Activated CD4-positive, alpha-beta T cell treated with anti-CD3 and anti-CD28 coated beads, Interleukin-2, amount 10 ng/mL, durations not matched to agents 24 days and 14 days (primary cell): ENCODE measurements at places on chromosomes 11 and 22. TPM values are rescaled to one million over a fixed set of nuclear protein-coding genes. Genes with fewer than 3 reads are reported as not detected.

Gene TRIM29
- not detected in 2 replicates for total RNA-seq

DNA sequence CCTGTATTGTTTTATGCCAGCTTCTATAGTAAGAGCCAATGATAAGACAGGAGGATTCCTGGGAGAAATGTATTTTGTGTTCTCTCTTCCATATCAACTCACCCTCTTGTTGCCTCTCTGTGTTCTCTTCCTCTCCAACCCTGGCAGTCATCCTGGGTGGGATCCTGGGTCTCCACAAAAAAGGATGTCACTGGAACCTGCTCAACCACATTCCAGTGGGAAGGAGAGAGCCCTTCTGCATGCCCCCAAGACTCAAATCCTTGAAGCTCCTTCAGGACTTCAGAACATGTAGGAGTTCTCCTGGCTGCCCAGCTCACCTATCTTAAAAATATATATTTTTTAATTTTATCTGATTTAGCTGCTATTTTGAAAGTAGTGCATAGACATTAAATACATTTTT lies 26.1 kb downstream of the APOL6 start:
- H3K27me3 ChIP-seq: no peaks in the 10 kb centered on the region
- no peak overlapping the region for H3K27ac ChIP-seq
- no peak overlapping the region for H3K4me3 ChIP-seq
- peaks cover 8% of the 10 kb centered on the region for H3K4me1 ChIP-seq
- DNase-seq: no peak

Gene PLAAT3
- total RNA-seq: 2.1 and 3.1 TPM in 2 replicates

DNA sequence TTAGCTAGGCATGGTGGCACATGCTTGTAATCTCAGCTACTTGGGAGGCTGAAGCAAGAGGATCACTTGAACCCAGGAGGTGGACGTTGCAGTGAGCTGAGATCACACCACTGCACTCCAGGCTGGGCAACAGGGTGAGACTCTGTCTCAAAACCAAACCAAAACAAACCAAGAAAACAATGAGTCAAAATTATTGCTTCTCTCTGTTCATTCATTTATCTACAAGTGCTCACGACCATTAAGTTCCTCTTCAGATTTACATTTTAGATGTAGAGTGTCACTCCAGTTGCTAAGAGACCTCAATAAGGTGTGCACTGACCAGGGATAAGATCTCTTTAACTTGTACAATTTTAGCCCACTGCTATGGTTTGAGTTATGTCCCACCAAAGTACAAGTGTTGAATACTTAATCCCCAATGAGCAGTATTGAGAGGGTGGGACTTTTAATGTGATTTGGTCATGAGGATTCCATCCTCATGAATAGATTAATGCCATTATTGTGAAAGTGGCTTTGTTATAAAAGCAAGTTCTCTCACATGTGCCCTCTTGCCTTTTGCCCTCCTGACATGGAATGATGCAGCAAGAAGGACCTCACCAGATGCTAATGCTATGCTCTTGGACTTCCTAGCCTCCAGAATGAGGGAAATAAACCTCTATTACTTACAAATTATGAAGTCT lies 7.8 kb downstream of the HNRNPUL2 start:
- peaks cover 66% of the 10 kb centered on the region for H3K4me1 ChIP-seq
- no peaks in the 10 kb centered on the region for H3K27me3 ChIP-seq
- H3K27ac ChIP-seq: peak overlapping the region; percentile 37
- H3K4me3 ChIP-seq: no peak overlapping the region

DNA sequence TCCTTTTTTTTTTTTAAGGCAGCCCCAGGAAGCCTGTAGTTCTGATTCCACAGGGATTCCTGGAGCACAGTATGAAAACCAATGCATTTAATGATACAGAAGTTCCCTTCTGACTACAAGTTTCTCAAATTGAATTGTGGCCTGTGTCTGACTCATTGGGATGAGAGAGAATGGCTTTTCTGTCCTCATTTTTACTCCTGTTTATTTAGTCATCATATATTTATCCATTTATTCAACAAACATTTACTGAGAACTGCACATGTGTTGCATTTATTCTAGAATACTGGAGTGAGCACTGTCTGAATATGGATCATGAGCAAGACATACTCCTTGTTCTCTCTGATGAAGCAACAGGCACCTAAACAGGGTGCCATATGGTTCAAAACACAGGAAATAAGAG lies 231.2 kb downstream of the NTM start:
- no peaks in the 10 kb centered on the region for H3K36me3 ChIP-seq
- no peaks in the 10 kb centered on the region for H3K4me1 ChIP-seq
- H3K27me3 ChIP-seq: no peaks in the 10 kb centered on the region
- no peak overlapping the region for H3K4me3 ChIP-seq
- H3K27ac ChIP-seq: no peak overlapping the region

GRCh38 chr22:45216133-45217003 lies 24.3 kb downstream of the KIAA0930 start:
- no peak overlapping the region for H3K4me3 ChIP-seq
- H3K27ac ChIP-seq: no peak overlapping the region
- no peak for DNase-seq
- H3K4me1 ChIP-seq: peaks cover 6% of the 10 kb centered on the region

GRCh38 chr11:132564091-132564885 lies 968.0 kb downstream of the OPCML start:
- H3K4me3 ChIP-seq: no peak overlapping the region
- H3K36me3 ChIP-seq: no peaks in the 10 kb centered on the region

DNA sequence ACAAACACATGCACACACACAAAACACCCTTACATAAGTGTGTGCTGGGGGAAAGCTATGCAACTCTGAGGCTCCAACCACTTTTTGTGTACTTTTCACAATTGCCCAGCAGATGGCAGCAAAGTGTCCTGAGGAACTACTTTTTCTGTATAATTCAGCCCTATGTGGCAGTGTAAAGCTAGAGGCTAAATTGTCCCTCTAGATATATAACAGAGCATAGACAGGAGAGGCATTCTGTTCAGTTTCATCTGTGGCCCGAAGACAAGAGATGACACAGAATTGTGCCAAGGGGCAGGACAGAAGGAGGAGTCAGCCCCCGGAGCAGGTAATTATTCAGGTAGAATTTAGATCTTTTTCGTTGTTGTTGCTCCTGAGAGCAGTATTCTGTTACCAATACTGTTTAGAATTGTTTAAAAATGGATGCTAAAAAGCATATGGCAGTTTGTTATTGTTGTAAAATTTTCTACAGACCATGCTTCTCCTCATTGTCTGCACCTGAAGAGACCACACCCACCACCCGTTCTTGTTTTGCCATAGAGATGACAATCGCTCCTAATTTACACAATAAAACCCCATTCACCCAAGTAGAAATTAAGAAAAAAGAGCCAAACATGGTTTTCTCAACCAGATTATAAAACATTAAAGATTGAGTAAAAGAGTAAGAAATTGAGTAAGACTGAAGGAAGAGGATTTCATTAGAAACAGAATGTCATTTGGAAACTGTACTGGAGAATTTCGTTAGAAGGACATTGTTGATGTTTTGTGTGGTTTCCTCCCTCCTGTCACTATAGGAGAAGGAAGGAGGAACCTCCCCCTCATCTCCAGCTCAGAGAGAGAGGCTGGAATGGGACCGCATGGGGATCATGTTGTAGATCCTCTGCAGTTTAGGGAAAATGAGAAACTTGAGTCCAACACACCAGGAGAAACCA lies 14.5 kb upstream of the MS4A7 start:
- DNase-seq: peak; percentile 88
- H3K27me3 ChIP-seq: peaks cover 8% of the 10 kb centered on the region
- H3K27ac ChIP-seq: no peak overlapping the region

Gene HBE1
- total RNA-seq: not detected in 2 replicates

- peak; percentile 43 for DNase-seq
- H3K27me3 ChIP-seq: peaks cover 7% of the 10 kb centered on the region
- no peak overlapping the region for H3K27ac ChIP-seq
- no peaks in the 10 kb centered on the region for H3K36me3 ChIP-seq
- H3K4me1 ChIP-seq: peaks cover 2% of the 10 kb centered on the region
These were observed 39.1 kb upstream of the PRAME start for GRCh38 chr22:22598144-22598543.

Gene OR6T1
- not detected in 2 replicates for total RNA-seq

- peak overlapping the region; percentile 17 for H3K27ac ChIP-seq
- peak overlapping the region; percentile 72 for H3K4me3 ChIP-seq
- H3K27me3 ChIP-seq: peaks cover 62% of the 10 kb centered on the region
- peak; percentile 88 for DNase-seq
- peaks cover 26% of the 10 kb centered on the region for H3K4me1 ChIP-seq
- H3K36me3 ChIP-seq: peaks cover 1% of the 10 kb centered on the region
These were observed 1.9 kb downstream of the CHRM4 start for GRCh38 chr11:46389450-46390330.

Gene INS
- total RNA-seq: not detected in 2 replicates

GRCh38 chr11:122120096-122120495 lies 4.1 kb upstream of the BLID start:
- no peak overlapping the region for H3K4me3 ChIP-seq
- H3K36me3 ChIP-seq: no peaks in the 10 kb centered on the region
- H3K4me1 ChIP-seq: no peaks in the 10 kb centered on the region
- DNase-seq: no peak
- no peaks in the 10 kb centered on the region for H3K27me3 ChIP-seq

Gene MRPL48
- 67.2 and 69.0 TPM in 2 replicates for total RNA-seq

DNA sequence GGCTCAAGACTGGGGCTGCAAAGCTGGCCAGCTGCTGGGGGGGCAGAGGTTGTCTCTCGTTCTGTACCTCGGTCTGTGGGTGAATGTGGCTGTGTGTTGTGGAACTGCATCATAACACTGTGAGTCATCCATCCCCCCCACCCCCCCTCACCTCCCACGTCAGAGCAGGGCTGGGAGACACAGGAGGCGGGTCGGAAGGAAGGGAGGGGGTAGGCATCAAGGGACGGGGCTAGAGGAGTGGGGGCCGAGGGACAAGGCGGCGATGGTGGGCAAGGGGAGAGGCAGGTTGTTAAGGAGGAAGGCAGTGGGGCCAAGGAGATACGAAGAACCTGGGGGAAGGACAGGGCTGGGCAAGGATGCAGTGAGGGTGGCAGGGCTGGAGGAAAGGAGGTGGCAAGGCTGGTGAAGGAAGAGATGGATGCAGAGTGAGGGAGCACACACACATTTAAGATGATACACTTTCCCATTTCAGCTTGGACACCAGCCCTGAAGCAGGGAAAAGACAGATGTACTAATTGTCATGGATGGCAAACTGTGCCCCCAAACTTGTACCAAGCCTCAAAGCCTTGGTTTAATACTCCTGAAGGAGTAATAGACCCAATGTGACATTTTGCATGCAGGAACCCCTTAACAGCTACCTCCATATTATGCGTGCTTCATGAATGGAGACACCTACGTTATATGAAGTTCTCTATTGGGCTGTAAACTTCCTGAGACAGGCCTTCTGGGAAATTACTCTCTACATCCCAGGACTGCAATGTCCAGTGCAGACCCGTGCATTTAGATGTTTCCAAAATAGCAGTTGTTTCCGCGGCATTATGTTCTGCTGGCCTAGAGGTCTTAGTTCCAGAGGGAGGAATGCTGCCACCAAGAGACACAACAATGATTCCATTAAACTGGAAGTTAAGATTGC lies at the start of gene YPEL4:
TSS of gene YPEL4 (minus strand) at position 87 of the 913 bp plus-strand sequence. CDS start 2,805 bp downstream, outside the sequence.
- peak; percentile 88 for DNase-seq
- peaks cover 34% of the 10 kb centered on the region for H3K27me3 ChIP-seq
- peaks cover 49% of the 10 kb centered on the region for H3K4me1 ChIP-seq
- peak within 1 kb of the TSS; percentile 86 for H3K4me3 ChIP-seq
- H3K36me3 ChIP-seq: no peaks in the 10 kb centered on the region

Gene TSPAN18
- 1.4 and 1.5 TPM in 2 replicates for total RNA-seq

GRCh38 chr11:9765320-9766101 lies 101.6 kb downstream of the SWAP70 start:
- no peak overlapping the region for H3K4me3 ChIP-seq
- H3K27me3 ChIP-seq: no peaks in the 10 kb centered on the region
- H3K27ac ChIP-seq: no peak overlapping the region

DNA sequence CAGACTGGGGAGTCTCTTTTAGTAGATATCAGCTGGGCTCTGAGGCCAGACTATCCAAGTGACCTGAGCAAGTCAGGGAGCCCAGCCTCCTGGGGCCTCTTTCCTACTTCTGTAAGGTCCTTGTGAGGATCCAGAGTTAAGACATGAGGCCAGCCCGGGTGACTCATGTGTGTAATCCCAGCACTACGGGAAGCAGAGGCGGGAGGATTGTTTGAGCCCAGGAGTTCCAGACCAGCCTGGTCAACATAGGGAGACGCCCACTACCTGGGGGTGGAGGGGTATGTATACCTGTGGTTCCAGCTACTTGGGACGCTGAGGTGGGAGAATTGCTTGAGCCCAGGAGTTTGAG lies 36.9 kb upstream of the POLA2 start:
- DNase-seq: no peak
- peak overlapping the region; percentile 85 for H3K4me3 ChIP-seq
- peaks cover 9% of the 10 kb centered on the region for H3K4me1 ChIP-seq
- no peaks in the 10 kb centered on the region for H3K36me3 ChIP-seq

DNA sequence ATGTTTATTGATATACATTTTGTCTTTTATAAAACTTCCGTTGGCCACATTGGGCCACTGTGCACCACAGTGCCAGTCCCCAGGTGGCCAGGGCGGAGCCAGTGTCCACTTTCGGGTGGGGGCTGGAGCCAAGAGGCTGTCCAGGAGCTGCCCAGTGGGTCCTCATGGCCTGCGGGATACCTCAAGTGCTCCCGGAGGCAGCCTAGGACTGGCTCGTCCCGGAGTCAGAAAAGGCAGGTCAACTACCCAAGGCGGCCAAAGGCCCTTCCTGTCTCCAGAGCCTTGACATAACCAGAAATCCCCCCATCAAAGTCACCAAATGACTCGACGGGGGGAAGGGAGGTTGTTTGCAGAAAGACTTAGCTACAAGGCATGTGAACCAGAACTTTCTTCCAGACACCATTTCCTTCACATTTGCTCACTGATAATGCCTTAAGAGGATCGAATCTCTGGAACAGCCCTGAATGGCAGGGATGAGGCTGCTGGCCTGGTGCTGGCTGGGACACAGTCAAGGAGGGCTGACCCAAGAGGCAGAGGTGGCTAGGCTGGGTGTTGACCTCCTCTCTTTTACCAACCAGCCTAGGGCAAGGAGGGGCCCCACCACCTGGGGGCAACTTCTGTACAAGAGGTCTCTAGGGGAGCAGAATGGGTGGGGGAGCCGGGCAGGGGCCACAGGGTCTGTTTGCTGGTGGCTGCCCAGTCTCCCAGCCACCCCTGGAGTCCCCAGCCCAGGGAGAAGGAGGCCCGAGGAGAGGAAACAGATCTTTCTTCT lies 8.4 kb downstream of the MRGPRF start:
- H3K4me1 ChIP-seq: no peaks in the 10 kb centered on the region
- no peaks in the 10 kb centered on the region for H3K36me3 ChIP-seq
- H3K4me3 ChIP-seq: no peak overlapping the region
- no peak for DNase-seq

GRCh38 chr11:86162239-86162638 lies 82.3 kb upstream of the EED start:
- peaks cover 16% of the 10 kb centered on the region for H3K4me1 ChIP-seq
- peaks cover 3% of the 10 kb centered on the region for H3K27me3 ChIP-seq
- no peak overlapping the region for H3K4me3 ChIP-seq
- DNase-seq: no peak
- no peak overlapping the region for H3K27ac ChIP-seq
- no peaks in the 10 kb centered on the region for H3K36me3 ChIP-seq

DNA sequence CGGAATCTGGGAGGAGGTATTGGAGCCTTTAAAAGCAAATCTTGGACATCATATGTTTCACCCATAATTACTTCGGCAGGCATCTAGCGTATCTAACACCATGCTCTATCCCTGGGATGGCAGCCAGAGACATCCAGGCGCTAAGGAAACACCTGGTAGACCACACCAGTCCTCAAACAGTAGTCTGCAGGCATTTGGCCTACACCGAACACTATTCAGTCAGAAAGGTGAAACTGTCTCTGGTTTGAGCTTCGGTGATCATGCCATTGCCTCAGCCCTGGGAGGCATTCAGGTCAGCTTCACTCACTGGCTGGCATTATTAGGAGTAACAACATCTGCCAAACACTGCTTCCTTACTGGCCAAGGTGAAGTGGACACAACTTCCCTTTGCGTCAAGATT lies 11.7 kb downstream of the SIRT3 start:
- H3K27me3 ChIP-seq: no peaks in the 10 kb centered on the region
- H3K36me3 ChIP-seq: peaks cover 8% of the 10 kb centered on the region
- H3K27ac ChIP-seq: no peak overlapping the region
- no peak for DNase-seq
- peaks cover 12% of the 10 kb centered on the region for H3K4me1 ChIP-seq
